Hindlimb muscle (tissue), 1 donor: ENCODE measurements at places on chromosomes 4 and X. TPM values are rescaled to one million over a fixed set of nuclear protein-coding genes. Genes with fewer than 3 reads are reported as not detected.

The FREM3 gene
- 0.49 TPM for polyA plus RNA-seq

The CLDN34 gene
- polyA plus RNA-seq, result not detected

The MEPE gene
- polyA plus RNA-seq, result not detected

GRCh38 chr4:13481569-13481968 lies 2.6 kb downstream of the RAB28 start:
- no peak for DNase-seq

DNA sequence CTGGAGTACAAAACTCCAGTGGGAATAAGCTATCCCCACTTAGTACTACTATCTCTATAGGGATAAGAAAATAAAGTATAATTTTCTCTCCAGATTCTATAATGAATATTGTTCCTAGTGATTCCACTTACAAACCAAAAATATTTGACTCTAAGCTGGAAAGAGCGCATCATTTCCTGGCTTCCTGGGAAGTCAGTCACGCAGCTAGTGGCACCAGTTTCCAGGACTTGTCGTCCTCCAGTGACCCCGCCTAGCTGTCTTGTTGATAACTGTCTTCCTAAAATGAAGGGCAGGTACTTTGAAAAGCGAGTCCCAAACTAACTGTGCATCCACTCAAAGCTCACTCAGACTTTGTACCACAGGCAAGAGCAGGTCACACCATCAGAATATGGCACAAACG lies 39.3 kb downstream of the LNX1 start:
- no peak for DNase-seq

DNA sequence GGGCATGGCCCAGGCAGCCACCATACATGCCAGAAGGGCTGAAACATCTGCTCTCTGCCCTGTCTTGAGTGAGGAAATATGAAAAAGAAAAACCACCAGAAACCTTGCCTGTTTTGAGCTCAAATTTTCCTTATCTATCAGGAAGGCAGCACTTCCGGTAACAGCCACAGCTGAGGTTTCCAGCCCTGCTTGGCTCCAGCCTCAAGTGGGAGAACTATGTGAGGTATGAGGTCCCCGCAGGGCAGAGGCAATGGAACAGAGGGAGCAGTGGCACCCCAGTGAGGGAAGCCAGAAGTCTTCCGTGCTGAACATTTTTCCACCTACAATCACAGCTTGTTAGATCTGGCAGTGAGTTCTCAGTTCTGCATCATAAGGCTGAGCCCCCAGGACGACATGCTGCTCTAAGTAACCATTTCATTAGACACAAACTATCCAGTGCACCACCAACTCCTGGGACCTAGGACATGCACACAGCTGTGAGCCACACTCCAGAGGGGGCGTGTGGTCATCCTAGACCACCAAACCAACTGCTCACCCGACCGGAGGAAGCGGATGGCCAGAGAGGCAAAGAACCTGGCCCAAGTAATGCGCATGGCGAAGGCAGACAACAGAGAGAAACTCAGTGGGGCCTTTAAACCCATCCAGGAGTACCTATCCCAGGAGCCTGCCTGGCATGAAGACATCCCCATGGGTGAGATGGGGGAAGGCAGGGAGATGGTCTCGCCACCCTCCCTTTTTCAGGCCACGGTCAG lies 22.6 kb downstream of the WDR1 start:
- DNase-seq, result no peak
